Stimulated activated naive B cell treated with anti-CD40 and anti-IgM and Interleukin-4, amounts not matched to agents 10 μg/mL and 1 μg/mL and 100 μg/mL, for 72 hours (primary cell): ENCODE measurements at places on chromosomes 11 and 22.

DNA sequence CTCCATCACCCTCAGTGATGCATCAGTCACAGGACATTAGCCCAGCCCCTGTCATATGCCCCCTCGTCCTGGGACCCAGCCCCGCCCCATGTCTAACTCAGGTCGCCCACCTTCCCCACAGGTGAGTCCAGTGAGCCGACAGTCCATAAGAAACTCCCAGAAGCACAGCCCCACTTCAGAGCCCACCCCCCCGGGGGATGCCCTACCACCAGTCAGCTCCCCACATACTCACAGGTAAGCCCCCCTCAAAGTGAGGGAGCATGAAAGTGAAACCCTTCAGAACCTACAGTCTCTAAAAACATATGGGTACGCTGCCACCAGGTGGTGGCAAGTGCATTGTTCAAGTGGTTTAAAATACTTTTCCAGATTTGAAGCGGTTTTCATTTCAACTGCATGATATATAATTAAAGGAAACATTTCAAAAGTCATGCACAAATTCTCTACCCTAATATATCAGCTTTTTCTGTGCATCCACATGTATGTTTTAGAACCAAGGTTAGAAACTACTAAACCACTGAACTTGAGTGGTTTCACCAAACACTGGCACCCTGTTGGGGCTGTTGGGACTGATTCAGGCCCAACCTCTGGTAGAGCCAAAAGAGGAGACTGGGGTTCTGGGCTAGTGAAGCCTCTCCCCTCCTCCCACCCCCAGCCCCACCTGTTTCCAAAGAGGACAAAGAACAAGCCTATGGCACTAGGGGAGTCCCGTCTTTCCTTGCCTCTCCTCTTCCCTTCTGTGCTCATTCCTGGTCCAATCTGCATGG lies 17.3 kb downstream of the EPS8L2 start:
- DNase-seq, result no peak
- peak overlapping the region; percentile 82 for H3K4me3 ChIP-seq
- H3K4me1 ChIP-seq, result peaks cover 43% of the 10 kb centered on the region
- H3K36me3 ChIP-seq, result no peaks in the 10 kb centered on the region
- peaks cover 37% of the 10 kb centered on the region for H3K27me3 ChIP-seq

GRCh38 chr11:103170865-103171264 lies 61.6 kb downstream of the DYNC2H1 start:
- no peaks in the 10 kb centered on the region for H3K27me3 ChIP-seq
- DNase-seq, result no peak
- H3K4me3 ChIP-seq, result no peak overlapping the region
- H3K36me3 ChIP-seq, result no peaks in the 10 kb centered on the region
- no peak overlapping the region for H3K27ac ChIP-seq

- no peak overlapping the region for H3K27ac ChIP-seq
- no peaks in the 10 kb centered on the region for H3K36me3 ChIP-seq
- DNase-seq, result no peak
- no peak overlapping the region for H3K4me3 ChIP-seq
- peaks cover 50% of the 10 kb centered on the region for H3K27me3 ChIP-seq
Measured at GRCh38 chr11:114315749-114316368, 19.7 kb downstream of the NNMT start.

DNA sequence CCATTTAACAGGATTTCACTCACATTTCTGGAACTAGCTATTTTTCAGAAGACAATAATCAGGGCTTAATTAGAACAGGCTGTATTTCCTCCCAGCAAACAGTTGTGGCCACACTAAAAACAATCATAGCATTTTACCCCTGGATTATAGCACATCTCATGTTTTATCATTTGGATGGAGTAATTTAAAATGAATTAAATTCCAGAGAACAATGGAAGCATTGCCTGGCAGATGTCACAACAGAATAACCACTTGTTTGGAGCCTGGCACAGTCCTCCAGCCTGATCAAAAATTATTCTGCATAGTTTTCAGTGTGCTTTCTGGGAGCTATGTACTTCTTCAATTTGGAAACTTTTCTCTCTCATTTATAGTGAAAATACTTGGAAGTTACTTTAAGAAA lies 9.2 kb downstream of the PRSS23 start:
- no peaks in the 10 kb centered on the region for H3K27me3 ChIP-seq
- peaks cover 7% of the 10 kb centered on the region for H3K4me1 ChIP-seq
- H3K36me3 ChIP-seq, result no peaks in the 10 kb centered on the region
- DNase-seq, result no peak

GRCh38 chr11:2655016-2655719 lies 44.6 kb downstream of the KCNQ1OT1 start:
- H3K27ac ChIP-seq, result no peak overlapping the region
- no peaks in the 10 kb centered on the region for H3K4me1 ChIP-seq
- no peak overlapping the region for H3K4me3 ChIP-seq
- DNase-seq, result no peak
- no peaks in the 10 kb centered on the region for H3K27me3 ChIP-seq

DNA sequence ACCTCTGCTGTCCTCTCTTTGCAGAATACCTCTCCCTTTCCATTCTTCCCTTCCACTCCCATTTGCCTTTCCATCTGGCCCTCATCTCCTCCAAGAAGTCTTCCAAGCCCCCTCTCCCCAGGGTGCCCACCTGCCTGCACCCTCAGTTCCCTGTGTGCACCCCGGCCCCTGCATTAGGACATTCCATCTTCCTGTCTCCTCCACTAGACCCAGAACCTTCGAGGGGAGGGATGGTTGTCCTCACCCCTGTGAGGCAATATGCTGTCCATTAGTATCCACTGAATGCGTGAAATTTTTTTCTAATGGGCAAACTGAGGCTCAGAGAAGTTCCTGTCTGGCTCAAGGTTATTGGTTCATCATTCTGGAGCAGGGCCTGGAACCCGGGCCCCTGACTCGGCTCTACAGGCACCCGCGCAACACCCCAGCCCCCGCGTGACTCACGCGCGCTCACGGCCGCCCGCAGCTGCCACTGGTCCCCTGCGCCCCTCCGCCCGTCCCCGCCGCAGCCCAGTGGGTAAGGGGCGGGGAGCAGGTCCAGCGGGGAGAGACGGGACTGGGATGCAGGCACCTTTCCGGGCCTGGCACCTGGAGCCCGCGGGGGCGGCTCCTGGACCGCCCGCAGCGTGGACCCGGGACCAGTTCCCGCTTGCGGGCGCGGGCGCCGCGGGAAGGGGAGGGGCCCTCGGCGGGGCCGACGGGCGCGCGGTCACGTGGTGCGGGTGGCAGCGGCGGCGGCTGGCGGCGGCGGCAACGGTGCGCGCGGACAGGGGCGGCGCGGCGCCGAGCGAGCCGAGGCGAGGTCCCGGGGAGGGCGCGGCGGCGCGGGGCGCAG lies 7.0 kb downstream of the SEPTIN3 start:
- no peak for DNase-seq
- H3K36me3 ChIP-seq, result peaks cover 1% of the 10 kb centered on the region
- H3K27ac ChIP-seq, result no peak overlapping the region

DNA sequence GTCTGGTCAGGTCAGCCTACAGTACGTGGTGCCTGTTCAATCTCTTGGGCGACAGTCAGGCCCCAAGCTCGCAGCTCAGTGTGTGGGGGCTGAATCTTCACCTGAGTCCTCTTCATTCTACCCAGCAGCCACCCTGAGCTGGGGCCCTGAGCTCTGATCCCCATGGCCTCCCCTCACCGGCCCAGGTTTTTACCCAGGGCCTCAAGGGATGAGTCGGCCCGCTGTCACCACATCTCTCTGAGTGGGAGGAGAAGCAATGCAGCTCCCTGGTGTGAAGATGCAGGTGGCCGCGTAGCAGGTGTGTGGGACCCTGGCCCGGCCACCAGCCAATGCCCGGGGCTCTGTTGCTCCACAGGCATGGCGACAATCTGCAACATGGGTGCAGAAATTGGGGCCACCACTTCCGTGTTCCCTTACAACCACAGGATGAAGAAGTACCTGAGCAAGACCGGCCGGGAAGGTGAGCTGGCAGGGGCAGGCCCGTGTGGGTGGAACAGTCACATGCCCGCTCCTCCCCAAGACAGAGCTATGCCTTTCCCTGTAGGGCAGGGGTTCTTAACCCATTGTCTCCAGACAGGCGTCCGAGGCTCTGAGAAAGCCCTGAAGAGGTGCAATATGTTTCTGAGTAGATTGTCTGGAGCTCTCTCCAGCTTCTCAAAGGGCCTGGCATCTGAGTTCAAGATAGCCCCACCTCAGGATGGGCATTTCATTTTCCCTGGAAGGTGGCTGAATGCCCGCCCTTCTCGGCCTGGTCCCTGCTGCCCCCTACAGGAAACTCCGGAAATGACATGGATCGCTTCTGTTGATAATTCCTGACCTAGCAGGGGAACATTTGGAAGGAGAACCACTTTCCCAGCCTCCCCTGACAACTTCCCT lies 26.9 kb downstream of the POLR3H start:
- H3K4me3 ChIP-seq, result no peak overlapping the region
- peaks cover 43% of the 10 kb centered on the region for H3K36me3 ChIP-seq
- no peaks in the 10 kb centered on the region for H3K27me3 ChIP-seq
- no peak for DNase-seq
- peak overlapping the region; percentile 65 for H3K27ac ChIP-seq
- H3K4me1 ChIP-seq, result peaks cover 18% of the 10 kb centered on the region

GRCh38 chr11:16226245-16226644 lies 130.1 kb downstream of the SOX6 start:
- H3K27me3 ChIP-seq, result no peaks in the 10 kb centered on the region
- no peak overlapping the region for H3K4me3 ChIP-seq
- H3K4me1 ChIP-seq, result no peaks in the 10 kb centered on the region
- H3K27ac ChIP-seq, result no peak overlapping the region
- no peak for DNase-seq
- no peaks in the 10 kb centered on the region for H3K36me3 ChIP-seq

- no peaks in the 10 kb centered on the region for H3K36me3 ChIP-seq
- peaks cover 19% of the 10 kb centered on the region for H3K27me3 ChIP-seq
- H3K4me3 ChIP-seq, result no peak overlapping the region
- no peaks in the 10 kb centered on the region for H3K4me1 ChIP-seq
Measured at GRCh38 chr11:113555071-113555619, 79.9 kb upstream of the DRD2 start.
